Urinary bladder (tissue), 4 donors: ENCODE measurements at places on chromosomes 7 and 10. TPM values are rescaled to one million over a fixed set of nuclear protein-coding genes. Genes with fewer than 3 reads are reported as not detected.

GRCh38 chr7:14389181-14389591, 399.7 kb upstream of the ETV1 start:
- DNase-seq: no peak

- no peak for DNase-seq
Measured at GRCh38 chr10:44335330-44336021, 49.4 kb downstream of the CXCL12 start.

GRCh38 chr7:144824360-144824759, 11.5 kb downstream of the TPK1 start:
- no peak for DNase-seq

GRCh38 chr10:98556061-98556460, 109.3 kb upstream of the HPS1 start:
- no peak for DNase-seq

- DNase-seq: no peak
Measured at GRCh38 chr10:33706191-33706590, 371.7 kb upstream of the NRP1 start.

DNA sequence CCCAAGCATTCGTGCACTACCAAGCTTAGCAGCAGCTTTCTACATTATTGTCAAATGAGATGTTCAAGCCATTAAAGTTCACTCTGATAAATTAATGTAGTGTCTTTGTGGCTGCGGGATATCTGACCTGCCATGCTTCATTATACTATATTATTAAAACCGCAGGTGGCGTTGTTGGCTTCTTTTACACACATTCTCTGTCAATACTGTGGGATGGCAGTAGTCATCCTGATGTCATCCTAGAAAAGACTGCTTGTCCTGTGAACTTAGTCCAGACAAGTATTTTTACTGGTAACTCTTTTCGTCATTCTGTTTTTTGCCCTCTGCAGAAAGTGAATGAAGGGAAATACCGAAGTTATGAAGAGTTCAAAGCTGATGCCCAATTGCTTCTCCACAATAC, 103.9 kb downstream of the ZMYND11 start:
- no peak for DNase-seq

DNA sequence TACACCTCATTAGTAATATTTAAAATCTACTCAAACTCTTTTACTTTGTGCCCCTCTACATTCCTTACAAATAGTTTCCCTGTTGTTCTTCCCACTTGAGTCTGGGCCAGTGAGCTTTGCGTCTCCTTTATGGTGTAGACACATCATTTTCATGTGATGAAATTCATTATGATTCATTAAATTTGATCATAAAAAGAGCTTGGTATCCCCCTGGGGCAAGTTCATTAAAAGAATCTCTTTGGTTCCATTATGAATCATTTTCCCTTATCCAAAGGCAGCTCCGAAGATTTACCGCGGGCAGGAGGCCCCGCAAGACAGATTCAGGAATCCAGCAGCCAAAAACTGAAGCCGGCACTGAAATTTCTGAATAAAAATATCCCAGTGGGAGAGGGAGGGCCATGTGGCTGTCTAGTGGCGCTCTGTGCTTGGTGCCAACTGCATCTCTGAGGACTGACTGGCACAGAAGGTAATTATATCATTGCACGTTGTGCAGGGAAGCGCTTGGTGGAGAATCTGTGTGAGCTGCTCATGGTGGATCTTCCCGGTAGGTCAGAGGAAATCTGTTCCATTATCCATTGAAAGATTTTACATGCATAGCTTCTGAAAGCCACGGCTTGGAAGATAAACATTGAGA, 151.4 kb upstream of the PITRM1 start:
- no peak for DNase-seq

GRCh38 chr7:73971322-73971703, 56.7 kb upstream of the ELN start:
- DNase-seq: no peak

DNA sequence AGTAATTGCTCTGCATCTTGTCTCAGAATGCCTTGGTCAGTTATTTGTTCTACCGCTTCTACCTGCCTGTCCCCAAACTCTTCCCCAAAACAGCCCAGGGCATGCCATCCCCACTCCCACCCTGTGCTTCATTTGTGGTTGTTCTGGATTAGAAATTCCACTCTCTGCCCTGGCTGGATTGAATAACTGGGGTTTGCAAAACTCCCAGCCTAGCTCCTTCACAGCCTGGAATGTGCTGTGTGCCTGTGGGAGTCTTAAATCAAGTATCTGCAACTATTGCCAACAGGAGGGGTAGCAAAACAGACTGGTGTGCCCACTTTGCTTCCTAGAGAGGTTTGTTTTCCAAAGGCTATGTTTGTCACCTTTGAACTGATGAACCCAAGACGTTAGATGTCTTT, 24.2 kb downstream of the TSPAN15 start:
- no peak for DNase-seq

DNA sequence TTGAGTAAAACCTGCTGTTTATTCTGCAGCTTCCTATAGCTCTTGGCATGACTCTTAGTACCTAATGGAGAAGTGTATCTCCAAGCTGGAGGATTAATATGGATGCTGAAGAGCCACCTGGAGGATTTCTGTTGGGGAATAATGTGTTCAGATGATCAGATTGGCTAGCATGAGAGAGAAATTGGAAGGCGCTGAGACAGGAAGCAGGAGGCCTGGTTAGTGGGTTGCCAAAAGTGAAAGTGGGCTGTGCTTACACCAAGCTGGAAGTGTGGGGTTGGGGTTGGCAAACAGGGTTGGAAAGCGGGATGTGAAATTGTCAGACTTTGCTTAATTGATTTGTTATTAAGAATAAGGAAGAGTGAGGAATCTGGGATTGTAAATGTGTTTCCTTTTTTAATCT, 111.8 kb upstream of the PLPP4 start:
- no peak for DNase-seq

DNA sequence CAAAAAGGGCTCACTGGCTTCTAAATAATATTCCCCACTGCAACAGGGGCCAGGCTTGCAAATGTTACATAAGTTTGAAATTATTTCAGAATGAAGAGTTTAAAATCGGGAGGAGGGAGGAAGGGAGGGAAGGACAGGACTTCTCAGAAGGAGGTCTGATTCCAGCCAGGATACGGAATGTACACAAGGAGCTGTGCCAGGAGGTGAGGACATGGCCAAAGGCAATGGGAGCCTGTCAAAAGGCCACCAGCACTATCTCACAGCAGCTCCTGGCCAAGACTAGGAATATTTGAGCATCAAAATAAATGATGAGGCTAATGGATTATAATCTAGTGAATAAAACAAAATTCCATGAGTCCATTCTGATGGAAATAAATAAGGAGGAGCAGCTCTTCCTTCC, 18.6 kb upstream of the DRGX start:
- no peak for DNase-seq

GRCh38 chr10:43653746-43654145, 5.1 kb upstream of the ZNF32 start:
- DNase-seq: no peak

DNA sequence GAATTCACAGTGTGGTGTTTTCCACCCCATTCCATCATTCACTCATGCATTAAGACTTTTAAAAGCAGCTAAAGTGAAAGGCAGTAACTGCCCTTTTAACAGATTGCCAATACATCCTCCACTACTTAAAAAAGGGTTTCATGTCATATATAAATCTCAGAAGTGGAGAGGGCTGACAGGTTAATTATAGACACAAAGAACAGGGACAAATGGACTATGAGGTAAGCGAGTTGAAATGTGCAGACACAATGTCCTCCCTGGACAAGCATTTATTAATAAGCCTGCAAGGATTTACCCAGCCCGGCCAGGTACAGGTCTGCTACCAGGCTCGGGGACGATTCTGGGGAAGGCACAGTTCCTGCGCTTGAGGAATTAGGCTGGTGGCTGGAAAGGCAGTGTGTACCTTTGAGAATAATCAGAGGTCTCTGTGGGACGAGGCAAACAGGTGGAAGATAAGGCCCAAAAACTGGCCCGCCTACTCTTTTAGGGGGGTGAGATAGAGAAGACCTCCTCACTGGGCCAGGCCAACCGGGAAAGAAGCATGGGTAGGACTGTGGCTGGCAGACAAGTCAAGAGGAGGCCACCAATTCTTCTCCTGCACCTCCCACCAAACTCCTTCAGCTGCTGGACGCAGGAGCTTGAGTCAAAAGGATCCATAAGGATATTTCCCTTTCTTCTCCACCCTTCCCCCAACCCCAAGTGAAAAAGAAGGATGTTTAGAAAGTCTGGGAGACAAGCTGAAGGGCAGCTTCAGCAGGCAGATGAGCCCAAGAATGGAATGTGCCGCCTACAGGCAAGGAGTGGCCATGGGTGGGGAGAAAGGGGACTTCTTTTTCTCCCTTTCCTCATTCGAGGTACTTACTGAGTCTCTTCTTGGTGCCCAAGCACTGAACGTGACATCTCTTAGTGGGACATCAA, 1.5 kb downstream of the PDLIM1 start:
- no peak for DNase-seq

DNA sequence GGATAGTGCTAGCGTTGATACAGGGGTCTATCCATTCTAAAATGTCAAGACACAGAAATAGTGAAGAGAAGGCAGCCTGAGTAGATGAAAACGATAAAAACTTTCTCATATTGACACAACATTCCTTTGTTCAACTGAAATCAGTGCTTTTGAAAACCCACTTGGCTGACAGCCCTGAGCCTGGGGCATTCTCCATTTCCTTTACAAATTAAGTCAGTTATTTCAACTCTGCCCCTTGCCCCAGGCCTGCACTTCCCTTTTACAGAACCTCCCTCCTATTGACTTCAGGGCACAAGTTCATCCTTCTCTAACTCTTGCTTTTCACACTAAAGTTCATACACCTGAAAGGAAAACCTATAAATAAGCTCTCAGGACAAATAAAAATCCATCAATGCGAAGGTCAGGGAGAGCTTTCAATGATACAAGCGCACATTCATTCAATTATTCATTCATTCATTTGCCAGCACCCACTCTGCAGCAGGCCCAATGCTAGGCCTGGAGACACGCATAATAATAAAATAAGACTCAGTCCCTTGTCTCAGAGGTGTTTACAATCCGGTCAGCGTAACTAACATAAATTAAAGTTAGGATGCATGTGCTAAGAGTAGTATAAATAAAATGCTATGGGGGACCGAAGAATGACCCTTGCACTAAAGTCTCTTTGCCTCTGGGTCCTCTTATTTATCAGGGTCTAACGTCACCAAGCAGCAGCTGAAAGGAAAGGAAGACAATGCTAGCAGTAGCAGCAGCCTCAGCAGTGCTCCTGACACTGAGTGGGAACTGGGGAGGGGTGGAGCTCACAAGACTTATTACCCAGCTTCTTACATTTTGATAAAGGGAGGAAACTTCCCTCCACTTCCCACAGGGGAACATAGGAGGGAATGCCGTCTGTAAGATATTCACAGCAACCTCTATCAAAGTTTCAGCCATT, 134.8 kb downstream of the PDE1C start:
- DNase-seq: no peak

DNA sequence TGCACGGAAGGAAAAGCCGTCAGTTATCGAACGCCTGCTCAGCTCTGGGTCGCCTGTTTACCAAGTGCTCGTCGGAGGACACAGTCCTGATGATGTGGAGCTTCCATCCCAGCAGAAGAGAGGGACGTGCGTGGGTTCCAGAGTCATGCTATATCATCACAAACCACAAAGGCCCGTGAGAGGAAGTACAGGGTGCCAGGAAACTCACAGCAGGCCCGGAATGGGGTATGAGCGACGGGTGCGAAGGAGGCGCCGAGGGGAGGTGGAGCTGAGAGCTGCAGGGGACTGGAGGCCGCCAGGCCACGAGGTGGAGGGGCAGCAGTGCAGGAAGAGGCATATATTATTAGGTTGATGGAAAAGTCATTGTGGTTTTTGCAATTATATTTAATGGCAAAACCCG, 102.5 kb downstream of the ACTR3B start:
- no peak for DNase-seq

PNLIPRP1 gene
- total RNA-seq: not detected

CYP26A1 gene
- not detected for total RNA-seq

TAS2R41 gene
- total RNA-seq: not detected

CADPS2 gene
- total RNA-seq: 36.0 TPM

LYZL2 gene
- total RNA-seq: not detected

TMEM196 gene
- total RNA-seq: 1.0 TPM

NODAL gene
- not detected for total RNA-seq

NXPH1 gene
- total RNA-seq: 2.0 TPM

TRIM73 gene
- total RNA-seq: 3.8 TPM
